ENCODE measurements at places on chromosomes 12 and 14.

DNA sequence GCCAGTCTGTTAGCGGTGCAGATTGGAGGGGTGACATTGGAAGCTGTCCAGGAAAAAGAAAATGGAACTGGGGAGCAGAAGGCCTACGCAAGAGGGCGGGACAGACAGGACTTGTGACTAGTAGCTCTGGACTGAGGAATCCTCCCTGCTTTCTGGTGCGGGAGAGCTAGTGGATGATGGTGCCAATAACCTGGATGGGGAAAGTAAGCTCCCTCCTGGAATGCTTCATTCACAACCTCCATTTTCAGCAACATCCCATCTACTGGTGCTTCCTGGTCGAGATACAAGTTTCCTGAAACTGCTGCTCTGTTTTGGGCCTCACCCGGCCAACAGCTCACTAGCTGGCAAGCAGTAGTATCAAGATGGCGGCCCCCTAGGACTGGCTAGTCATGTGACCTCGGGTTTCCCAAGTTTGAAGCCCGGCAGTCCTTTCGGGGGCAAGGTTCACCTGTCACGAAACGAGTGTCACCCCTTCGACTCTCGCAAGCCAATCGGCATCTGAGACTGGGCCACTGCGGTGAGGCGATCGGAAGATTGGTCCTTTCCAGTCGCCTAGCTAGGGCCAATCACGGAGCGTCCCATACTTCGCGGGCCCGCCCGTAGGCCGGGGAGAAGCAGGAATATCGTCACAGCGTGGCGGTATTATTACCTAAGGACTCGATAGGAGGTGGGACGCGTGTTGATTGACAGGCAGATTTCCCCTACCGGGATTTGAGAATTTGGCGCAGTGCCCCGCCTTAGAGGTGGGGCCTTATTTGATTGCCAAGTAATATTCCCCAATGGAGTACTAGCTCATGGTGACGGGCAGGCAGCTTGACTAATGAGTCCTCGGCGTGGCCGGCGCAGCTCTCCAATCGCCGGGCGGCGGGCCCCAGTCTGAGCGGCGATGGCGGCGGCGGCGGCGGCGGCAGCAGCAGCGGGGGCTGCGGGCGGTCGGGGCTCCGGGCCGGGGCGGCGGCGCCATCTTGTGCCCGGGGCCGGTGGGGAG is at the start of gene PABPN1:
PABPN1 (plus strand) TSS at position 874 of the 988 bp plus-strand sequence; CDS start at position 887, 13 bp downstream.
- peak; percentile 100 for DNase-seq

GRCh38 chr12:129911428-129912049 is 7.7 kb upstream of the TMEM132D start:
- peak; percentile 43 for DNase-seq

- DNase-seq = no peak
These were observed 11.3 kb downstream of the ARL6IP4 start for GRCh38 chr12:122991623-122992275.

DNA sequence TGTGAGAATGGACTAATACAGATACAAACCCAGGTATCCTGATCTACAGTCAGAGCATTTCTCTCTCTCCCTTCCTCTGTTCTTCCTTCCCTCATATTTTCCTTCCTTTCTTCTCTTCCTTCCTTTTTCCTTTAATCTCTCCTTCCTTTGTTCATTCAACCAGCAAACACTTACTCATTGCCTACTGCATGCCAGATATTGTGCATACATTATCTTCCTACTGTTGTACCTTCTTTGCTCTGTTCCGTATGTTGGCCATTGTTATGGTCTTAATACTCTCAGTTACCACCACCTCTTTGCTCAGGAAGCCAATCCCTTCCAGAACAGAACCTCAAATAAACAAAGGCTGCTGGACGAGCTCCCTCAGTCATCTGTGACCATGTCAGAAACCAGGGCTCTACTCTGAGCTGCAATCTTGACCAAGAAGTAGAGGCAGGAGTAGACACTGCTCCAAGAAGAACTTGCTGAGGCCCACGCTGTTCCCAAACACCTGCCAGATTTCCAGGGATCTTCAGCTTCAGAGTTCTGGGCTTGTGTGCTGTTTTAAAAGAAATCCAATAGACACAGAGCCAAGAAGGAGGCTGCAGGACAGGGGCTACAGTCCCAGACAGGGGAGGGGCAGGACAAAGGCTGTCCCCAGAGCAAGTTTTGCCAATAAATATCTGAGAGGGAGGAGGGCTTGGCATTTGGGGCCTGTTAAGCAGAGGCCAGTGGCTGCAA is 526.7 kb upstream of the TBX3 start:
- no peak for DNase-seq

GRCh38 chr14:95039259-95039992 is 117.9 kb downstream of the DICER1 start:
- no peak for DNase-seq

DNA sequence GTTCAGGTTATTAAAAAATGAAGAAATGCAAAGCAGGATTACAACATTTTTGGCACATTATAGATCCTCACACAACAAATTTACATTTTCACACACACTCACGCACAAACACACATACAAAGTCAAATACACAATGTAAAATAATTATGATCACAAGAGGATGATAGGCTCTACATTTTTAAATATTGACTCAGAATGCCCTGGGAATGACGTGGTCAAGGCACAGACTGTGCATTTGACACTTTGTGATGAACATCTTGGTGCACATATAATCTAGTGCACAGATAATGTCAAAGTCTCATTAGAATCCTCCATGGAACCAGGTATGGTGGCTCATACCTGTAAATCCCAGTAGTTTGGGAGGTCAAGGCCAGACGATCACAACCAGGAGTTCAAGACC is 49.4 kb downstream of the DPF3 start:
- no peak for DNase-seq

DNA sequence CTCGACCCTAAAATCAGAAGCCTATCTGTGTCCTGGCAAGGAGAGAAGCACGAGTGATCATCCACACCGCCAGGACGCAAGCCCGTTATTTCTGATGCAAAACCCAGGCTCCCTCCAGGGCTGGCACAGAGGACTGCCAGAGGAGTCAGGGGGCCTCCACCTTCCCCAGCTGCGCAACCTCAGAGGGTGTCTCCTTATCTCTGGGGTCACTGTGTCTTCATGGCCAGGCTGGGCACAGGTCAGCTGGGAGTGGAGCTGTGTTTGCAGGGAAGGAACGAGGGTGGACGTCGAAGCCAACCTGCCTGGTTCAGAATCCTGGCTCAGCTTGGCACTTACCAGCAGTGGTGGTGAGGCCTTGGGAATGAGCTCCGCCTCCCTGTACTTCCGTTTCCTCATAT is 12.0 kb upstream of the SERPINA3 start:
- no peak for DNase-seq

DNA sequence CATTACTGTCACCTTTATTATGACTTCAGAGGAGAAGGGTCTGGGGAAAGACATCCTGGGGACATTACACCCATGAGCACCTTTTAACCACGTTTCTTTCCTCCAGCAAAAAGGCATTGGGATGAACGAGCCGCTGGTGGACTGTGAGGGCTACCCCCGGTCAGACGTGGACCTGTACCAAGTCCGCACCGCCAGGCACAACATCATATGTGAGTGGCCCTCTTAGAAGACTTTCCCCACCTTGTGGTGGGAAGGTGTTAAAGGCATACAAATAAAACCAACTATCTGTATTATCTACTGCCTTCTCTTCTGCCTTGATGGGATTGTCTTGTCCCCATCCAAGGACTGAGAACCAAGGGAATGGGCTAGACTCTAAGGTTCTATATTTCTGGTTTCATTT is 6.0 kb downstream of the PSMD9 start:
- DNase-seq = no peak

GRCh38 chr14:23494223-23494622 is 24.7 kb downstream of the NGDN start:
- peak; percentile 75 for DNase-seq

DNA sequence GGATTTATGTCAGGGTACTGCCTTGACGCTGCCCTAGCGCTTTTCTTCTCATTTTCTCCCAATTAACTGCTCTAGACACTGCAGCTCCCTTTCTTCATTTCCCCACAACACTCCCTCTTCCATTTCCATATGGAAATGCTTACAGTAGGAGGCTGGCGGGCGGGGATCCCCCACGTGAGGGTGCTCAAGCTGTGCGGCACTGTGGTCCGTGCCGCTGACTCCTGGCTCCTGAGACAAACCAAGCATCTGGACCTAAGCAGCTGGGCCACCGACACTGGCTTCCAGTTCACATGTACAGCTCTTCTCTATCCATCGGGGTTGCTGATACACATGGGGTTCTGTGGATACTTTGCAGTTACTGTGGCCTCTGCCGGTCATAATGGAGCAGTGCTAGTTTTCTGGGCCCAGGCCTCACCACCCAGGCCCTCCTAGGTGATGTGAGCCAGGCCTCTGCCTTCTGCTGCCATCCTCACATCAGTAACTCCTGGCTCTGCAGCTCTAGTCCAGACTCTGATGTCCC is 20.2 kb downstream of the TCHP start:
- DNase-seq = no peak

DNA sequence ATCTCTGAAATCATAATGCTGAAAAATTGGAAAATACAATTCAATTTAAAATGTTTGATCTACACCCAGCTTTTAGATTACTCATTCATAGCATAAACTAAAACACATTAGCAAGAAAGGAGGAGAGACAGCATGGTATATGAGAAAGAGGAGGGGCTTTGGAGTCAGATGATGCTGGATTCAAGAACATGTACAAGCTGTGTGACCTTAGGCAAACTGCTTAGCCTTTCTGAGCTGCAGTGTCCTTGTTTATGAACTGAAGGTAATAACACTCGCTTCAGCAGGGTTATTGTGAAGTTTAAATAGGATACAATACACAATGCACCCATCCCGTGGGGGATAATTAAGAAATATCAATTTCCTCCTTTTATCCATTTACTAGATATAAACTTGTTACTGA is 79.2 kb downstream of the MAP1LC3B2 start:
- no peak for DNase-seq

DNA sequence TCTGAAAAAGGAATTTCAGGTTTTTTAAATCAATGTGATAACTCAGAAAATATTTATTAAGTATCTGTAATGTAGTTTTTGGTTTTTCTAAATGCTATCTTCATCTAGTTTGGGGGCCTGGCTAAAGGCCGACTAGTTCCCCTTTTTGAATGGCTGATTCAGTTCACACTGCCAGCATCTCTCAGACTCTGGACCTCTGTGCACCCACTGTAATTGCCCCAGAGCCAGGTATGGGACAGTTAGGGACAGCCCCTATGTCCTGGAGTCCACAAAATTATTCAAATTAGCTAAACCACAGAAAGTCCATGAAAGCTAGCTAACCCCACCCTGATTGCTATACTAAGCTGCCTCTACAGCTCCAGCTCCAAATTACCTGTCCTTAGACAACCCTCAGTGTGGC is 49.1 kb upstream of the RGS6 start:
- DNase-seq = no peak

DNA sequence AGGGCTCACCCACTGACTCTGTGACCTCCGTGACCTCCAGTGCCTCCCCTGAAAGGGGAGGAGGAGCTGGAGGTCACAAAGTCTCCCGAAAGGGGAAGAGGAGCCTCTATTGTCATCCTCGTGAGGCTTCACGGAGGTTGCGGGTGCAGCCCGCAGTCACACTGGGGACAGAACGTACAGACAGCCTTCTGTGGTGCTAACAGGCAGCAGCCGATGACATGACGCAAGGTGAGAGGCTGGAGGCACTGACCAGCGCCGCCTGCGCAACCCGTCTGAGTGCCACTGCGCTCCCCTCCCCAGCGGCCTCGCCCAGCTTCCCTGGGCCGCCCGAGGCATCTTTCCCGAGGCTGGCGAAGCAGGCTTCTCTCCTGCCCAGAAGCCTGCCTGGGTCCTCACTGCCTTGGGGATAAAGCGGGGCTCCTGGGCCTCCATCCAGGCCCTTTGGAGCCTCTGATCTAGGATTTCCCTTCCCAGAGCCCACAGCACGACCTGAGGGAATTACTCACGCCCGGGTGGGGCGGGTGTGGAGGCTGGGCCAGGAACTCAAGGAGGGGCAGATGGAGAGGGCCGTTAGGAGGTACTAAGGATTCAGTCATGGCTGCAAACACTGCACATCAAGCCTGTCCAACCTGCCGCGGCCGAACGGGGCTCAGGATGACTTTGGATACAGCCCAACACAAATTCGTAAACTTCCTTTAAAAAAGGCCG is 12.3 kb upstream of the LBHD2 start:
- DNase-seq = no peak

GRCh38 chr12:107584563-107584962 is 101.0 kb upstream of the PWP1 start:
- DNase-seq = no peak

- DNase-seq = no peak
These were observed 47.9 kb downstream of the GTF2A1 start for GRCh38 chr14:81172881-81173280.

- DNase-seq = no peak
These were observed 6.1 kb downstream of the FRMD6 start for GRCh38 chr14:51657762-51658161.

GRCh38 chr12:68109444-68110217 is 49.9 kb downstream of the IFNG start:
- DNase-seq = no peak

GRCh38 chr12:61538951-61539350 is 721.3 kb upstream of the USP15 start:
- DNase-seq = no peak

GRCh38 chr12:130984183-130985058 is 30.7 kb downstream of the ADGRD1 start:
- no peak for DNase-seq

- DNase-seq = no peak
These were observed 1.5 kb downstream of the AQP6 start for GRCh38 chr12:49974231-49974675.

DNA sequence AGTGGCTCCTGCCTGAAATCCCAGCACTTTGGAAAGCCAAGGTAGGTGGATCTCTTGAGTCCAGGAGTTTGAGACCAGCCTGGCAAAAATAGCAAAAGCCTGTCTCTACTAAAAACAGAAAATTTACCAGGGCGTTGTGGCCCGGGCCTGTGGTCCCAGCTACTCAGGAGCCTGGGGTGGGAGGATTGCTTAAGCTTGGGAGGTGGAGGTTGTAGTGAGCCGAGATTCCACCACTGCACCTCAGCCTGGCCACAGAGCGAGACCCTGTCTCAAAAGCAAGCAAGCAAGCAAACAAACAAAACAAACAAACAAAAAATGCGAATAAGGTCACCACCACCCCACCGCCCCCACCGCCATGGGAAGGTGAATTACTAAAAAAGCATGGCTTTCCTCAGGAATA is 238.7 kb downstream of the ATXN7L3B start:
- no peak for DNase-seq

DNA sequence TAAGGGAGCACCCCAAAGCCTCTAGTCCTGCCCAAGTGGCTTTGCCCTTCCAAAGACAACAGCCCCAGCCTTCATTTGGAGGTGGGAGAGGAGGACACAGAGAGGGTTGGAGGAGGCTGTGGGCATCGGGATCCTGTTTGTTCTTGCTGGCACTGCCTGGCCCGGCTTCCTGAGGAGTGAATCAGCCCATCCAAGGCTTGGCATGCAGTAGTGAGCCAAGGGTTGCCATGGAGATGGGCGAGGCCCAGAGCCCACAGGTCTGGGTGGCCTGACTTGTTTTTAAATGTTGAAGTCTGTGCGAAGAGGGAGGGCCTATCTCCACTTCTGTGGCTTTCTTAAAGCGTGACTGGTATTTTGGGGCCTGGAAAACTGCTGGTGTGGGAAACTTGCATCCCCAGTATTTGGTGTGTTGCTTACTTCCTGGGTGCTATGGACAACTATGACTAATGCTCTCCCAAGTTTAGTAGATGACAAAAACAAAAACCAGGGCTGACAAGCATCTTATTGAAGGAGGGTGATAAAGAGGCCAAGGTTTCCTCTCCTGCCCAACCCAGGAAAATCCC is 15.8 kb downstream of the CD9 start:
- DNase-seq = no peak
